Ureter (tissue), 1 donor: ENCODE measurements at places on chromosomes 13 and 19. TPM values are rescaled to one million over a fixed set of nuclear protein-coding genes. Genes with fewer than 3 reads are reported as not detected.
A peak's percentile ranks its signal among the peaks of the same experiment; 100 is the strongest.

GRCh38 chr19:3281026-3281425 is 56.6 kb downstream of the CELF5 start:
- no peak for DNase-seq

DNA sequence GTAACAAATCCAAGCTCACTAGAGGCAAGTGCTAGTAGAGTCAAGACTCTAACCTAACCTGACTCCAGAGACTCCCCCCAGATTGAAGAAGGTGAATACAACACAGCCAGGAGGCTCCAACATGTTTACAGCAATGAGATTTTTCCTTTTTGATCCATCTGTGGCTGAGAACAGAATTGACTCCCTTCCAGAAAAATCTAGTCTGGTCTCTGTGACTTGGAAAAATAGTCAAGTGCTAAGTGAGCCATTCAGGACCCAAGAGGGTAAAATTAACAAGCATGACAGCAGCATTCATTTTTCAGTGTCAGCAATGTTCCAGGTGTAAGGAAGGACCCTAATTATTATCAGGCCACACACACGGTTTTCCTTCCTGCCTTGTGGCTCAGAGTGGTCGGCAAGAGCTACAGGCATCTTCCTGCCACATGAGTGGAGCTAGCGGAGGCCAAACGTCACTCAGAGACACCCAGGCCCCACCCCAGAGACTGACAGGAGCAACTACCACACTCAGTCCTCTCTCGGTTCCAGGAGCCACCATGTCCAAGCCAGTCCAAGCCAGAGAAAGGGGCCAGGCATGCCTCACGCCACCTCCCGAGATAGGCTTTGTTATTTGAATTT is 395.1 kb downstream of the FOXO1 start:
- no peak for DNase-seq

DNA sequence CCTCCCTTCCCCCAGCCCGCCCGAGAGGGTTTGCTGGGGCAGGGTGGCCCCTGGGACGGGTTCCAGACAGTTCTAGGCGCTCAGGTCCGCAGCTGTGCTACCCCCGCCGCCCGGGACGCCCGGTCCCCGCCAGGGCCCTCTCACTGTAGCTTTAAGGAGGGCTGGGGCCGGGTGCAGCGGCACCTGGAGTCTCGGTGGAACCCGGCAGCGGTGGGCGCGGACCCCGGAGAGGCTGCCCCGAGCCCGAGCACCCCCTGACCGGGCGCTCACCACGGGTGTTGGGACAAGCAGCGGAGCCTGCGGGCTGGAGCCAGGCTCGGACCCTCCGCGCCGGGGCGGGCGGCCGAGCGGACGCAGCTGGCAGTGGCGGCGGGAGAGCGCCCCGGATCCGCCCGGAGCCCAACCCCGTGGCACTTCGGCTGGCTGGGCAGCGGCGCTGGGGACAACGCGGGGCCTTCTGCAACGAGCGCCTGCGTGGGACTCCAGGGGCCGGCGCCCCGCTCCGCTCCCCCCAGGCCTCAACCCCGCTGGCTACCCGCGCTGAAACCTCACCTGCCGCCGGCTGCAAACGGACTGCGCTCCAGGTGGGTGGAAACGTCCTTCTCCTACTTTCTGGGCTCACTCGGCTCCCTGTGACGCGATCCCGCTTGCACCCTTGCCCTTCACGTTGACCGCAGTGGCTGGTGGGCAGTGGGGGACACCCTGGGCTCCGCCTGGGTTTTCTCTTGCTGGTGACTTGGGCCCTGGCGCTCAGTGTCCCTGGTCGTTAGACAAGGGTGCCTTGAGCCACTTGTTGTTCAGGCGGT is 81.1 kb downstream of the ZNF429 start:
- no peak for DNase-seq

GRCh38 chr19:3575260-3575741 is 2.6 kb downstream of the HMG20B start:
- no peak for DNase-seq

DNA sequence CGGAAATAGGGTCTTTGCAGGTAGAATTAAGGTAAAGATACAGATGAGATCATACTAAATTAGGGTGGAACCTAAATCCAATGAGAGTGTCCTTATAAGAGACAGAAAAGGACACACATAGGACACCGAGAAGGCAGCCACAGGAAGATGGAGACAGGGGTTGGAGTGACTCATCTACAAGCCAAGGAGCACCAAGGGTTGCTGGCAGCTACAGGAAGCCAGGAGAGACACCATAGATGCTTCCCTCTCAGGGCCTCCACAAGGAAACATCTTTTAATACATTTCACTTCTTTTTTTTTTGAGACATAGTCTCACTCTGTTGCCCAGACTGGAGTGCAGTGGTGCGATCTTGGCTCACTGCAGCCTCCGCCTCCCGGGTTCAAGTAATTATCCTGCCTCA is 10.1 kb downstream of the TMEM143 start:
- DNase-seq = no peak

Gene BEST2
- total RNA-seq = not detected

Gene SIGLEC11
- 0.70 TPM for total RNA-seq

DNA sequence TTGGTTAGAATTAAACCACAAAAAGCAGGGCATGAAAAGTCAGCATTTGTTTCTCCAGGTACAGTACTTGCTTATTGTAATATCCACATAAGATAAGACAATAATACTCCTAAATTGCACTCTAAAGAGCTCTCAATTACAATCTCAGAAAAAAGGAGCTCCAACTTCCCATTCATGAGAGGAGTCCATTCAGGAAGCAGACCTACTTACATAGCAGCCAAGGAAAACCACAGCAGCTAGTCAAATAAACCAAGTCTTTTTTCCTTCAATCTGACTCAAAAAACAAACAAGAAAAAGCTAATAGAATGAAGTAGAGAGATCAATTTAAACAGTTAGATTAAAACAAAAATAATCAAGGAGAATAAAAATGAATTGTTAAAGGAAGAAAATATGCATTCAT is 885.2 kb upstream of the SLITRK6 start:
- no peak for DNase-seq

GRCh38 chr13:94079876-94080275 is 399.6 kb downstream of the DCT start:
- DNase-seq = no peak

DNA sequence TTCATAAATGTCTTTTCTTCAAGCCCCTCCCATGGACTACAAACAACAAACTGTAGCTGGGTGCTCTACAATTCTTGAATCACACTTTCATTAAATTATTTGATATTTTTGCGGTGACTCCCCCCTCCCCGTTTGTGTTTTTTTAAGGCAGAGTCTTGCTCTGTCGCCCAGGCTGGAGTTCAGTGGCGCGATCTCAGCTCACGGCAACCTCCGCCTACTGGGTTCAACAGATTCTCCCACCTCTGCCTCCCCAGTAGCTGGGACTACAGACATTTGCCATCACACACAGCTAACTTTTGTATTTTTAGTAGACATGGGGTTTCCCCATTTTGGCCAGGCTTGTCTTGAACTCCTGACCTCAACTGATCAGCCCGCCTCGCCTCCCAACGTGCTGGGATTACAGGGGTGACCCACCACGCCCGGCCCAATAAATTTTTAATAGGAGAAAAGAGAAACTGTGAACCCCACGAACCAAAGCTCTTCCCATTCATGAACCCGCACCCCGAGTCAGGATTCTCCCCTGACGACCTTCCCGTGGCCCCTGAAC is 703 bp downstream of the ZNF506 start:
- DNase-seq = no peak

- DNase-seq = peak; percentile 50
Measured at GRCh38 chr13:74036373-74036772, 97.8 kb downstream of the KLF12 start.

DNA sequence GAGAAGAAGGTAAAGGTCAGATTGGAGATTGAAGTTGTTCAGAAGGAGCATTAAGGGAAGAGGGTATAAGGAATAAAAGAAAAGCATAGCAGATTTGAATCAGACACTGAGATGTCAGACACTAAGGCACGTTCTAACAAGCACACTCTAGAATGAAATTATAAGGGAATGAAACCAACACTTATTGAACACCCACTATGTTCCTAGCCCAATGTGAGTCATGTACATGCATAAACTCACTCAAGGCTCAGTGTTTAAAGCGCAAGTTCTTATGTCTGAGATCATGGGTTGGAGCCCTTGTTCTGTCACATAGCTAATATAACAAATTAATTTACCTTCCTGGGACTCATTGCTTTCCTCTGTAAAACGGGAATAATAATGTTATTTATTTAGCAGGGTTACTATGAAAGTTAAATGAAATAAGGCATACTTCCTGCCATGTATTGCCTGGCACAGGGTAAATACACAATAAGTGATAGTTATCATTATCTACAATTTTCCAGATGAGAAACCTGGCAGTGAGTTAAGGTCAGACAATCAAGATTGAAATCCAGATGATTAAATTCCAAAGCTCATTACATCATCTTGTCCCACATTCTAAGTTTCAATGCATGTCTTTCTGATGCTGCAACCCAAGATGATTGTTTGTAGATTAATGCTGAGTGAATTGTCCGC is 68.3 kb upstream of the DACH1 start:
- DNase-seq = no peak

GRCh38 chr13:94112227-94112626 is 367.3 kb downstream of the DCT start:
- no peak for DNase-seq

DNA sequence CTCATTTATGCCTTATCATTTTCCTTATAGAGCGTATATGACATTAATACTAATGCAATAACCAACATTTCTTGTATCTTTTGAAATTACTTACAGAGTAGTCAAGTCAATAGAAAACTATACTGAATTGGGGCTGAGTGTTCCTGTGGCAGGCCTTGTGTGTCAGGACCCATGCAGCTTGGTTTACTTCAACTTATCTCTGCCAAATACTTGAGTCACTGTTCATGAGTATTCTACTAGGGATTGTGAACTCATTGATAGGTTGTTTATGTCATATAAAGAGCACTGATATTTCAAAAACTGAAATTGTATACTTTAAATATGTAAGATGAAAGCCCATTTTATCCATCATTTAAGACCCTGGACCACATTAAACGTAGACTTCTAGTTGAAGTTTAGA is 688.6 kb upstream of the SLITRK1 start:
- DNase-seq = no peak

DNA sequence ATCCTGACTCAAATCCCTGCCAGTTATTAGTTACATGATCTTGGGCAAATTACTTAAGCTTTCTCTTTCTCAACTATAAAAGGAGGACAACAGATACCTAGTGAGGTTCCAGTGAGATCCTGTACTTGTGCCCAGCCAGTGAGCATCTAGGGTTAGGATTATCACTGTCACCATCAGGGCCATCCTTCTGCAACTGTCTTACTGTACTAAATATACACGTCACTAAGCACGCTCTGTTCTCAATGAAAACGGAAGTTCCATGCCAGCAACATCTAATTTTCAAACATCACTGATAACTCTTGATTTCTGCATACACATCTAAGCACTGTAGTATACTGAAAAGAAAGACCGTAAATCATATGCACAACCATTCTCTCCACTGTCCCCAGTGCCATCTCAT is 70.0 kb downstream of the FOXO1 start:
- no peak for DNase-seq

GRCh38 chr13:91154558-91155353 is 192.7 kb upstream of the MIR17HG start:
- no peak for DNase-seq

DNA sequence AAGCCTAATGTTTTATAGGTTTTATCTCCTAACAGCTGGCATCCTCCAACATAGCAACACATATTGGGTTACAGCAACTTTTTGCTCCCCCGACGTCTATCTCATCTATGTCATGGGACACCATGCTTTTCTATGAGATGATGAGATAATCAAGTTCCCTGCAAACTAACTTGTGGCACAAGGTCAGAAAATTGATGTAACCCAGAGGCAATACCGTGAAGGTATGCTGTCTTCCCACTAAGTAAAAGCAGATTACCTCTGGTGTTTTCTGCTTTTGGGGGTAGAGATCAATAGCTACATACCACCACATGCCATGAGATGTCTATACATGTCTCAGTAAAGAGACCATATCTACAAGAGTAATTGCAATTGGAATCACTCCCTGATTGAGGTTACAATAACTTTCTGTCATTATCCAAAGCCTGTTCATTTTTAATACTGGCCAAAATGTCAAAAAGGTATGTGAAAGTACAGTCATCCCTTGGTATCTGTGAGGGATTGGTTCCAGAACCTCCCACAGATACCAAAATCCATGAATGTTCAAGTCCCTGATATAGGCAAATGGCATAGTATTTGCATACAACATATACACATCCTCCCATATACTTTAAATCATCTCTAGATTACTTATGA is 131.3 kb downstream of the CYSLTR2 start:
- no peak for DNase-seq

- DNase-seq = no peak
Measured at GRCh38 chr19:55259540-55260210, 858 bp upstream of the PPP6R1 start.

Gene KLK6
- total RNA-seq = not detected

Gene SULT2A1
- total RNA-seq = 0.75 TPM

GRCh38 chr19:15469513-15470297 is 5.4 kb upstream of the RASAL3 start:
- DNase-seq = no peak

- no peak for DNase-seq
Measured at GRCh38 chr13:99386911-99387788, 80.0 kb upstream of the GPR183 start.

- no peak for DNase-seq
Measured at GRCh38 chr19:2423915-2424685, 3.3 kb downstream of the TIMM13 start.

DNA sequence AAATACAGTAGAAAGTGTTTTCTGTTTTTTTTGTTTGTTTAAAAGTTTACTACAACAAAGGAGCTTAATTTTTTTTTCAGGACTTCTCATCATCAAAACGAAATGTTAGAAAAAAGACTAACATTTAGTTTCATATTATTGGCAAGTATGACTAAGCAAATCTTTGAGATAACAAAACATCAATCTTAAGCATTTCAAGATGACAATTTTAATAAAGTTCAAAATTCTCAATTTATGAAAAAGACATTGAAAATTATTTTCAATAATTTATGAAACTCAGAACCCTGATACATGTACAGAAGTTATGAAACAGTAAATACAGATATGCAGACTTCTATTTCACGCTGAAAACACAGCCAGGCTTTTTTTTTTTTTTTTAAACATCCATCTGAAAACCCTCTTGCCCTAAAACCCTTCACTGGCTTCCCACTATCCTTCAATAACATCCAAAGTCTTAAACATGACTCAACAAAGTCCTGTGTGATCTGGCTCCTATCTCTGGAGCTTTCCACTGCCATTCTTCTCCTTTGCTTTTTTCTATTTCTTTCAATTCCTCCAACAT is 3.9 kb downstream of the RBM26 start:
- no peak for DNase-seq

Gene MUC16
- total RNA-seq = 0.18 TPM

Gene NCR1
- not detected for total RNA-seq

DNA sequence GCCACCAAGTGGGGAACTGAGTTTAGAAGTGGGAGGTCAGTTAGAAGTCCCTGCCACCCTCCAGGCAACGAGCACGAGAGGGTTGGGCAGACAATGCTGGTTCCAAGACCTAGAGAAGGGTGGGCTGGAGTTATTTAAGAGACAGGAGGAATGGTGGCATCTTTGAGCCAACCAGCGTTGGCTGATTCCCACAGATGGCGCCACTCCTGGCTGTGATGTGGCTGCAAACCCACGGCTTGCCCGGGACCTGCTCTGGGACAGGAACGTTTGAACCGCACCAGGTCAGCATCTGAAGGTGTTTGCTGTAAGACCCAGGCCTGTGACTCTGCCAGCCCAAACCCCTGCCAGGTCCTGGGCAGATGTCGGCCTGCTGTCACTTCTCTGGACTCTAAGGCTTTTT is 42.8 kb downstream of the BICRA start:
- DNase-seq = no peak
